ENCODE measurements at places on chromosomes 12 and 14. TPM values are rescaled to one million over a fixed set of nuclear protein-coding genes. Genes with fewer than 3 reads are reported as not detected.

GRCh38 chr12:28563286-28563685 is 373.0 kb downstream of the CCDC91 start:
- H3K27ac ChIP-seq, result no peak overlapping the region
- H3K4me1 ChIP-seq, result no peaks in the 10 kb centered on the region
- no peaks in the 10 kb centered on the region for H3K27me3 ChIP-seq
- peaks cover 2% of the 10 kb centered on the region for H3K36me3 ChIP-seq
- H3K4me3 ChIP-seq, result no peak overlapping the region

DNA sequence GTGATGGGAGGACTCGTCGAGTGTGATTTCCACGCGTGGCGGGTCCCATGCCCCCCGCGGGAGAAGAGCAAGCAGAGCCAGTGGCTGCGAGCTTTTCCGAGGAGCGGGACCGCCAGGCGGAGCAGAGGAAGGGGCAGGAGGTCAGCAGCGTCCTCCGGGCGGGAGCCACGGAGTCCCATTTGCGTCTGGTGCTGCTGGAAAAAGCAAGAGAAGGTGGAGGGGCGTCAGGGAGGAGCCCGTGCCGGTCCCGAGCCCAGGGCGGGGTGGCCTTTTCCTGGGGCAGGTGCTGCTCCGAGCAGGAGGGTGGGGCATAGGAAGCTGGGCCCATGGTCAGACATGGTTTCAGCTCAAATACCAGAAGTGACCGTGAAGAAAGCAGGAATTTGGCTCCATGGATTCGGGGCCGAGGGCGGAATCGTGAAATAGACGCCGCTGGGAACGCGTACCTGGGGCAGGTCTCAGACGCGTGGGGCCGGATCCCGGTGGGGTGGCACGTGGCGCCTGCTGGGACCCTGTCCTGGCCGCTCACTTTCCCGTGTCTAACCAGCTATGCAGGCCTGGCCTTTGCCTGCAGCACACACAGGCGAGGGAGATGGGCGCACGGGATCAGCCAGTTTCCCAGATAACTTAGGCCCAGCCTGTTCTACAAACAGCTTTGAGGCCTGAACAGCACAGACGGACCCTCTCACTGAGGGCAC is 60.0 kb downstream of the GALNT9 start:
- no peak for DNase-seq
- no peak overlapping the region for H3K27ac ChIP-seq
- no peaks in the 10 kb centered on the region for H3K36me3 ChIP-seq
- no peaks in the 10 kb centered on the region for H3K27me3 ChIP-seq
- no peaks in the 10 kb centered on the region for H3K4me1 ChIP-seq

GRCh38 chr12:52271158-52271557 is 3.3 kb upstream of the KRT86 start:
- no peak overlapping the region for H3K4me3 ChIP-seq
- no peak overlapping the region for H3K27ac ChIP-seq
- peaks cover 60% of the 10 kb centered on the region for H3K27me3 ChIP-seq
- DNase-seq, result no peak
- peaks cover 5% of the 10 kb centered on the region for H3K4me1 ChIP-seq

- no peak overlapping the region for H3K27ac ChIP-seq
- no peaks in the 10 kb centered on the region for H3K36me3 ChIP-seq
- H3K27me3 ChIP-seq, result peaks cover 10% of the 10 kb centered on the region
- DNase-seq, result peak; percentile 34
- no peak overlapping the region for H3K4me3 ChIP-seq
Measured at GRCh38 chr12:63752283-63752682, 27.4 kb upstream of the RXYLT1 start.

- DNase-seq, result peak; percentile 73
- H3K27me3 ChIP-seq, result no peaks in the 10 kb centered on the region
- H3K4me3 ChIP-seq, result no peak overlapping the region
- H3K27ac ChIP-seq, result no peak overlapping the region
Measured at GRCh38 chr12:4356041-4356327, 23.5 kb downstream of the FGF23 start.

DNA sequence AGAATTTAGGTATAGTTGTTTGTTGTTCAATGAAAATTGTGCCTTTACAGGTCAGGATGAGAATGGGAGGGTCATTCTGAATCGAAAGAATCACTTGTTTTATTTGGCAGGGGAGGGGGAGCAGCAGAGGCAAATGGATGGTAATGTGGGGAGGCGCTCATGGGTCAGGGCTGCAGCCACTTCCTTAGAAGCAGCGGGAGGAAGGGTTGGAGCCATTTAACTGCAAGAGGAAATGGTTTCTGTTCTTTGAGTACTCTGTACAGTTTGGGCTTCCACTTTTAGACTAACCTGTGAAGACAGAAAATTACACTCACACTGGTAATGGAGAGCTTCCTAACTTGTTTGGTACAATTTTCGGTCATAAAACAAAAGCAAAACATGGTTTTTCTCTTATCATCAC is 57.2 kb downstream of the PIWIL1 start:
- no peaks in the 10 kb centered on the region for H3K36me3 ChIP-seq
- H3K4me3 ChIP-seq, result peak overlapping the region; percentile 25
- no peak overlapping the region for H3K27ac ChIP-seq
- peaks cover 9% of the 10 kb centered on the region for H3K27me3 ChIP-seq
- peaks cover 11% of the 10 kb centered on the region for H3K4me1 ChIP-seq

DNA sequence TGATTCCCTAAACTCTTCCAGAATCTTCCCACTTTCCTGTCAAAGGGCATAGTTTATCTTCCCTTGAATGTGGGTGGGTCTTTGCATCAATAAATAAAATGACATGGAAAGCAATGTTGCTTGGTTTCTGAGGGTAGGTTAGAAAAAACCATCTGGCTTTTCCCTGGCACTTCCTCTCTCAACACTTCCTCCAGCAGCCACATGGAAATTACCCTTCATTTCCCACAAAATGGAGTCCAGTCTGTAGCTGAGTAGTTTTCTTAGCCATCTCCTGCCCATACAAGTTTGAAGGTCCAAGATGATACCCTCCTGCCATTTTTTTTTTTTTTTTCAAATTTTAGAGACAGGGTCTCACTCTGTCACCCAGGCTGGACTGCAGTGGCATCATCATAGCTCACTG is 11.1 kb upstream of the NDUFA12 start:
- H3K27me3 ChIP-seq, result no peaks in the 10 kb centered on the region
- no peak overlapping the region for H3K4me3 ChIP-seq
- H3K4me1 ChIP-seq, result no peaks in the 10 kb centered on the region
- no peak overlapping the region for H3K27ac ChIP-seq

- no peak for DNase-seq
- peak overlapping the region; percentile 23 for H3K27ac ChIP-seq
- H3K36me3 ChIP-seq, result no peaks in the 10 kb centered on the region
- H3K27me3 ChIP-seq, result peaks cover 2% of the 10 kb centered on the region
- peak overlapping the region; percentile 3 for H3K4me3 ChIP-seq
- peaks cover 5% of the 10 kb centered on the region for H3K4me1 ChIP-seq
Measured at GRCh38 chr12:119375883-119376190, 41.3 kb downstream of the CCDC60 start.

DNA sequence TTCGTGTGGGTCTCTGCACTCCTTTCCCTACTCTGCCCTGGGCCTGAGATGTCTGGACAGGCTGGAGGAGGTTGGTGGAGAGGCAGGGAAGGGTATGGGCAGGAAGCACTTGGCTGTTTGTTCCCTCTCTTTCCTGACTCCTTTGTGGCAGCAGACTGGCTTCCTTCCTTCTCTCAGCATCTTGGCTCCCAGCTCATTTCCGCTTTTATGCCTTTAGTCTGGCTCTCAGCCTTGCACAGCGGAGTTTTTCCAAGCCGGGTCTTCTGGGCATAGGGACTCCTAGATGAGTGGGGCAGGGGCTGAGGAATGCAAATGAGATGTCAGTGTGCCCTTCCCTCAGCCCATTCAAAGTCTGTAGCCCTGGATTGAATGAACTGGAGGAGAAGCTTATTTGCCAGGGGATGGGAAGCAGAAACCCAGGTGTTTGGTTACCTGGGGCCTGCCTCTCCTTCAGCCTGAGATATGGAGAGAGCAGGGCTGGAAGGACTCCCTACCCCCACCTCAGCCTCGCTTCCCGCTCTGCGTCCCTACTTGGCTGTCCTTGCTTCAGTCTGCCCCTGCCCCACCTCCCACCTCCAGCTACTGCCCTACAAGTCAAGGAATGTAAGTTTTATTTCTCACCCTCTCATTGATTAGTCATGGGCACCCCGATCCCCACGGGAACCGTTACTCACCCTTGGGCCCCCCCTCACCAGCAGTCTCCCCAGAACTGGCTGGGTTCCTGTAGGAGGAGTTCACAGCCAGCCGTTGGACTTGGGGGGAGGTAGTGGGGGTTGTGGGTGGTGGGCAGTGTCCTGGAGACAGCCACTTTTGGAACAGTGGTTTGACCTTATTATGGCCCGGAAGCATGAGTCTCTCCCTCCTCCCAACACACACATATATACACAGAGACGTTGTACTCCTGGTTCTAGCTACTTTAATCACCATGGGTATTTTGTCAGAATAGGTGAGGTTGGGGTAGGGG is 9.3 kb upstream of the ITGA5 start:
- no peak overlapping the region for H3K4me3 ChIP-seq
- peaks cover 36% of the 10 kb centered on the region for H3K4me1 ChIP-seq
- peaks cover 1% of the 10 kb centered on the region for H3K36me3 ChIP-seq
- no peak overlapping the region for H3K27ac ChIP-seq
- peaks cover 24% of the 10 kb centered on the region for H3K27me3 ChIP-seq
- peak; percentile 19 for DNase-seq

- no peaks in the 10 kb centered on the region for H3K27me3 ChIP-seq
- peak overlapping the region; percentile 97 for H3K27ac ChIP-seq
- H3K4me1 ChIP-seq, result peaks cover 49% of the 10 kb centered on the region
- DNase-seq, result no peak
- H3K4me3 ChIP-seq, result peak overlapping the region; percentile 97
- peaks cover 90% of the 10 kb centered on the region for H3K36me3 ChIP-seq
Measured at GRCh38 chr14:52318062-52318461, 4.0 kb downstream of the PTGER2 start.

- no peaks in the 10 kb centered on the region for H3K36me3 ChIP-seq
- H3K27me3 ChIP-seq, result peaks cover 19% of the 10 kb centered on the region
- no peak overlapping the region for H3K27ac ChIP-seq
- H3K4me3 ChIP-seq, result no peak overlapping the region
- no peak for DNase-seq
Measured at GRCh38 chr12:111270774-111271173, 98.1 kb downstream of the PHETA1 start.

GRCh38 chr12:83027021-83027723 is 340.5 kb downstream of the TMTC2 start:
- no peak overlapping the region for H3K27ac ChIP-seq
- H3K27me3 ChIP-seq, result no peaks in the 10 kb centered on the region
- no peaks in the 10 kb centered on the region for H3K36me3 ChIP-seq
- H3K4me1 ChIP-seq, result no peaks in the 10 kb centered on the region
- DNase-seq, result no peak

DNA sequence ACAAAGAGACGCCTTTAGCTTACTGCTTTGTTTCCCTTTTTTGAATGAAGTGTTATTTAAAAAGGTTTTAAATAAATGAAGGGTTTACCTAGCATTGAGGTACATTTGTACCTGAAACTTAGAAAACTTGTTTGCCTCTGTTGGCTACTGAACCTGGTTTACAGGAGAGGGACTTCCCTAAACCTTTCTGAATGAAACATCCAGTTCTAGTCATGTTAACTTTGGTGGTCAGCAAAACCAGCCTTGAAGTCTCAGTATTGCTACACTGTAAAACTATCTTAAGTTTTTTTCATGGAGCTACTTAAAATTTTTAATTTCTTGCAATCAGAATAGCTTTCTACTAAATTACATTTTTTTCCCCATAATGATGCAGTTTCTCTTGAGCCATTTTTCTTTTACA is 38.2 kb downstream of the RASSF8 start:
- H3K4me3 ChIP-seq, result no peak overlapping the region
- no peak overlapping the region for H3K27ac ChIP-seq
- H3K27me3 ChIP-seq, result peaks cover 17% of the 10 kb centered on the region
- H3K4me1 ChIP-seq, result no peaks in the 10 kb centered on the region
- no peaks in the 10 kb centered on the region for H3K36me3 ChIP-seq

DNA sequence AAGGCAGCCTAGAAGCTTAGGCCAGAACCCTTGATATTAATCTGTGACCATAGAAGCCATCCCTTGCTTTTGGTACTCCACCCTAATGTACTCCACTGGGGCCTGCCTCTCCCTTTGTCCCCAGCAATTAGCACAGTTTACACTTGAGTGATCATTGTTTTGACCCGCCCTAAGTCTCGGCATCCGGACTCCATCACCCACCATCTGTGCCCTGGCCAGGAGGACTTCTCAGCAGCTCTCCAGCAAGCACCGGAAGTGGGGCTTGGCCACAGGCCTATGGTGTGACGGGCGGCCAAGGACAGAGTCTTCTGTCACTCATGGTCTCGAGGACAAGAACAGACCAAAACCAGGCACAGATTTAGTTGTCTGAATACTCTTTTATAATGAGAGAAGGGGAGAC is 126.5 kb upstream of the NTF3 start:
- no peak overlapping the region for H3K4me3 ChIP-seq
- no peak for DNase-seq

- H3K27ac ChIP-seq, result no peak overlapping the region
- H3K4me3 ChIP-seq, result peak overlapping the region; percentile 25
- H3K36me3 ChIP-seq, result peaks cover 28% of the 10 kb centered on the region
- H3K4me1 ChIP-seq, result peaks cover 44% of the 10 kb centered on the region
Measured at GRCh38 chr12:76545486-76545885, 14.1 kb downstream of the OSBPL8 start.

The LMNTD1 gene
- total RNA-seq, result not detected

The PXMP2 gene
- total RNA-seq, result 29.2 TPM

The ESYT1 gene
- 251 TPM for total RNA-seq

The ZC2HC1C gene
- 1.5 TPM for total RNA-seq

The GPRC5D gene
- not detected for total RNA-seq
